Activated gamma-delta T cell treated with anti-CD3 and anti-CD28 coated beads, Interleukin-2, amount 50 U/mL, for 16 hours (primary cell): ENCODE measurements at places on chromosomes 1 and 21.

GRCh38 chr1:29105822-29106221, 17.9 kb downstream of the TMEM200B start:
- no peak for DNase-seq

GRCh38 chr1:113353580-113353979, 36.7 kb upstream of the MAGI3 start:
- DNase-seq = no peak

DNA sequence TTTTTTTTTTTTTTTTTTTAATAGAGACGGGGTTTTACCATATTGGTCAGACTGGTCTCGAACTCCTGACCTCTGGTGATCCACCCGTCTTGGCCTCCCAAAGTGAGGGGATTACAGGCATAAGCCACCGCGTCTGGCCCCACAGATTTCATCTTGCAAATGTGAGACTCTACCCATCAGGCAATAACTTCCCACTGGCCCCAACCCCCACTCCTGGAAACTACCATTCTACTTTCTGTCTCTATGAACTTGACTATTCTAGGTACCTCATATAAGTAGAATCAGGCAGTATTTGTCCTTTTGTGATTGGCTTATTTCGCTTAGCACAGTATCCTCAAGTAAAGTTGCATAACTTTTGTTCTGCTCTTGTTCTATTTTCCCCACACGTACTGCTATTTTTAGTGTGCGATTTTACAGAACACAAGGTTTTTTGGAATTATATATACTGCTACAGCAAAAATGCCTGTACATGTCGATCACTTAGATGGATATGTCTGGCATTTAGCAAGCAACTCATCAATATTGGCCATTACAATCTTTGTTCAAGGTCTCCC, 40.2 kb downstream of the ECE1 start:
- no peak for DNase-seq

DNA sequence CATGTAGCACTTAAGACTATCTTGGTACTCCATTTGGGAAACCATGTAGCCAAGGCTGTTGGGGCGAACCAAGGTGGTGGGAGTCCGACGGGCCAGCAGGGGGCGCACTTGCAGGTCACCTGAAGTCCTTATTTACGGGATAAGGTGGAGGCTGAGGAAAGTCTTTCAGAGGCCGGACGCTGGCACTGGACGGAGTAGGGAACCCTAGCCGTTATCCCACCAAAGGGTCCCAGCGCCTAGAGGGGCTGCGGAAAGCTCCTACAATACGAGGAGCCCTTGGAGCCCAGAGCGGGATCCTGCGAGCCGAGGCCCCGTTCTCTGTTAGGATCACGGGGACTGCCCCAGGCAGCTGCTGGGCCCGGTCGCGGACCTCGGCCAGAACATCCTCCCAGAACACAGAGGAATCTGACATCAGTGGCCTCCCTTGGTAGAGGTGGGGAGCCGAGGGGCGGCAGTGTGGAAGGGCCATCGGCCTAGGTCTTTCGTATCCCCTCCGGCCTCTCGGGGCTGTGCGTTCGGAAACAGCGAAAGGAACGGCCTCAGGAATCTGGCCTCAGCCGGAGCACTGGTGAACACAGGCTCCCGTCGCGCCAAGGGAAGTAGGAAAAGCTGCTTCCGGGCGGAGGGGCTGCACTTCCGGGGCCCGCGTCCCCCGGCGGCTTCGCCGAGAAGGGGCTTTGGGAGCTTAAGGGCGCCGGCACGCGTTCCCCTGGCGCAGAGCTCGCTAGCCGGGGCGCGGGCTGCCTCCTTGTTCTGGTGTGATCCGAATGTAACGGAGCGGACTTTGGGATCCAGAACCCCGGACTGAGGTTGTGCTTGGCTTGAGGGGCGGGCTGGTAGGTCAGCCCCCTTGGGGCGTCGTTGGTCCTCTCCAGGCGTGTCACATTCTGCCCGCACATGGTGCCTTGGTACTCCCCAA, 29.9 kb upstream of the RPTN start:
- peak; percentile 71 for DNase-seq

- DNase-seq = no peak
These were observed 129.2 kb downstream of the PLPP3 start for GRCh38 chr1:56450004-56450666.

DNA sequence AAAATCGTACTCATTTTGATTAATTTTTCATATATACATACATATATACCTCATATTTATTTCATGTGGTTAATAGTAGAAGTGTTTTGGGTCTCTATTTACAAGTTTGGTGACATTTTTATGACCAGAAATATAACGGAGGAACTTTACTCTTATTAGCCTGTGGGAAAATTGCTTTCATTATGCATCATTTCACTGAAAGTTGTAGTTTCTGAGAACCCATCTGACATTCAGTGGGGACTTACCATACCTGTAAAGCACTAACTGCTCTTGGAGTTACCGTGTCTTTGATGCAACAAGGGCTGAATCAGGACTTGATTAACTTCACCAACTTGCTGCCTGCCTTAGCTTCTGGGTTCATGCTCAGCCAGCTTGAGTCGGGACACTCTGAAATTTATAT, 49.9 kb upstream of the ITPKB start:
- DNase-seq = no peak
